ENCODE measurements at places on chromosomes 11 and 22. TPM values are rescaled to one million over a fixed set of nuclear protein-coding genes. Genes with fewer than 3 reads are reported as not detected.
A peak's percentile ranks its signal among the peaks of the same experiment; 100 is the strongest.

DNA sequence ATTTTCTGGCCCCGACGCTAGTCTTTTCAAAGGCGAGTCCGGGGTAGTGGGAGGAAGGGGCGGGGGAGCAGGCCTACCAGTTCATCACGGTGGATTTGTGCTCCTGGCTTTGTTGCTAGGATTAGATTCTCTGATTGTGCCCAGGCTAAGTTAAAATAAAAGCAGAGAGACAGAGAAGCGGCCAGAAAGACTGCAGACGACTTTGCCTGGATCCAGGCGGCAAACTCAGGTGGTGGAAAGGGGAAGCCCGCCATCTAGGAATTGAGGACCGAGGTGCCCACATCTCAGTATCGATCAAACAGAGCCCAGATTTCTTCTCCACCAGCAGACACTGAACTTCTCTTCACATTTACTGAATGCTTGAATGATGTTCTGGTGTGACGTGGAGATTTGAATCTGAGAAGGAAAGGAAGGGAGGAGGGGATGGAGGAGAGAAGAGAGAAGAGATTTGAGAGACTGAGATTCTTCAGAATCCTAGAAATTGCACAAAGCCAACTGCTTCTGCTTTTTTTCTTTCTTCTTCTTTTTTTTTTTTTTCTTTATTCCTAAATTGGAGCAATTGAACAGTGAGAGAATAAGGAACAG, 2.7 kb downstream of the FAT3 start:
- DNase-seq = no peak

The APOL2 gene
- total RNA-seq = 78.2 TPM

The SYT12 gene
- 0.43 TPM for total RNA-seq

DNA sequence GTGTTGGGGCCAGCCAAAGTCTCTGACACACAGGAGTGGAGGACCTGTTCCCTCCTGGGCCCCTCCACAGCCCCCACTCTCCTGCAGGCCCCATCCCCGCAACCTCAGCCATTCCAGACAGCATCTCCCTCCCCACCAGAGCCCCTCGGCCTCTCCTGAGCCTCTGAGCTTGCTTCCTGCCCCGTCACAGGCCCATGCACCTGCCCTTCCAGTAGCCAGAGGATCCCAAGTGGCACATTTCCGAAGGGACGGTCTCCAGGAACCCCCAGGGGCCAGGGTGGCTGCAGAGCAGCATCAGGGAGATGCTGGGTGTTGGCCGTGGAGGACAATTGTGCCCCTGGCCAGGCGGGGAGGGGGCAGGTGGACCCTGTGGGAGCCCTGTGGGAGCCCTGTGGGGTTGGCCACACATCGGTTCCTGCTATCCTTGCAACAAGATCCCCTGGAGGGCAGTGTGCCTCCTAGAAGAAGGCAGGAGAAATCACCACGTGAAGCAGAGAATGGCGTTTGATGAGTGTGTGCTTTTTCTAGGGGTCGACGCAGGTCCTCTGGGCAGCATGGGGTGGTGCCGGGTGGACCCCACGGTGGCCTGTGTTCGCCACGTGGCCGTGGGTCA, 45.3 kb upstream of the PPARA start:
- peak; percentile 57 for DNase-seq

The CYP2D6 gene
- total RNA-seq = under 0.01 TPM

- DNase-seq = no peak
Observed at GRCh38 chr22:44605486-44605885, 96.5 kb upstream of the PRR5 start.

- peak; percentile 52 for DNase-seq
Observed at GRCh38 chr11:99015634-99016454, 4.9 kb upstream of the CNTN5 start.

- DNase-seq = no peak
Observed at GRCh38 chr11:83116015-83116641, 40.8 kb upstream of the PCF11 start.

DNA sequence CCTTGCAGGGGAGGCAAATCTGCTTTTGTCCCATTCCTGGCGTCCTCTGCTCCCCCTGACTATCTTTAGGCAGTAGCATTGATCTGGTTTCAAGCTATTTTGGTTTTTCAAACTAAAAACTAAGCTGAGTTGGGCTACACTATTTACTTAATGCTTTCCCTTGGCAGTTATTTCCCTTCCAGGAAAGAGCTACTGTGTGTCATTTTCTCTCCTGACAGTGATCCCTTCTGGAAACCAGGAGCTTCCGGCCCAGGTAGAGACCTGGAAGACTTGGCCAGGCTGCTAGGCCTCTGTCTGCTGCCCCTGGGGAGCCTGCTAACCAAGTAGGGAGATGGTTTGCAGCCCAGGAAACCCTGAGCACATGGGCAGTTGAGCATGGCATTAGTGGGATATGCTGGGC, 35.0 kb downstream of the NAV2 start:
- DNase-seq = no peak

The OR52L1 gene
- not detected for total RNA-seq

The SHISAL1 gene
- total RNA-seq = 3.0 TPM

GRCh38 chr11:111347002-111347722, 31.9 kb downstream of the POU2AF1 start:
- peak; percentile 38 for DNase-seq

The TRIM22 gene
- total RNA-seq = 70.9 TPM
